H4 (cell line): ENCODE measurements at places on chromosomes 11 and 22.

GRCh38 chr11:17646451-17647145 is 72.8 kb upstream of the MYOD1 start:
- peak; percentile 2 for DNase-seq

- DNase-seq: no peak
These were observed 3.8 kb upstream of the SCGB1D1 start for GRCh38 chr11:62186195-62186594.

DNA sequence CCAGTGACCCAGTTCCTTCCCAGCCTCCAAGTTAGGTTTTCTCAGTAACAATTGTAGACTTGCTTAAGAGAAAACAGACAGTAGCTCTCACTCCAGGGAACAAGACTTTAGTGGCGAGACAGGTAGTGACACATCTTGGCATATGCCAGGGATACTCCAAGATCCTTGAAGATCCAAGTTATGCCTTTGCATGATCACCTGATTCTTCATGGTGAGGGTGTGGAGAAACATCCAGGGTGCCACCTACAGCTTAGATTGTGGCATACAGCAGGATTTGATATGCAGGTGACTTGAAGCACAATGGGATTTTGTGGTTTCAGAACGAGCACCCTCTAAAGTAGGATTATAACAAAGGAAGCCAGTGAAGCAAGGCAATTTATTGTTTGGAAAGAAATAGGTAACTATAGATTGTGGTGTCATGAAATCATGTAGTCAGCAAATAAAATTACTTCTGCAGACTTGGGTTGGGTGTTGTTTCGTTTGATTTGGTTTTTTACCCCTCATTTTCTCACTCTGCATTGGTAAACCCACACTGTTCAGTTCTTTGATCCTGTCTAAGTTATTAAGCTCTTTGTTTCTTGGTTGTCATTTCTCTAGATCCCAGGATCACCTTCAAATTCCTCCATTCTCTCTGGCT is 9.2 kb downstream of the POU2AF3 start:
- no peak for DNase-seq

- no peak for DNase-seq
These were observed 11.5 kb downstream of the NPTXR start for GRCh38 chr22:38832005-38832978.

DNA sequence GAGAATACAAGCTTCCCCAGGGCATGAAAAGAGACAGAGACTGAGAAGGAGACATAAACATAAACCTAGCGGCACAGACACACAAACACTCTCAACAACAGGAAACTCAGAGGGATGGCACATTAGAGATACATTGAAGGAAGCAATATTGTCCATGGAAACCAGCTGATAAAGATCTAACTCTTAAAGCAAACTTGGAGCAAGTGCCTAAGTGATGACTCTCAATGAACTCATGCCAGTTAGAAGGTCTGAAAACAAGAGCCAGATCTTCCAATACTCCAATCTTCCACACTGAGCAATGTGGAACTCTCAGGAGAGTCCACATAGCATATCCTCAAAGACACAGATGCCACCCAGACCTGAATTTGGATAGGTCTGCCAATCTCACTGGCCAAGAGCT is 168.8 kb upstream of the ISX start:
- no peak for DNase-seq

GRCh38 chr11:115153731-115154354 is 350.4 kb downstream of the CADM1 start:
- no peak for DNase-seq

DNA sequence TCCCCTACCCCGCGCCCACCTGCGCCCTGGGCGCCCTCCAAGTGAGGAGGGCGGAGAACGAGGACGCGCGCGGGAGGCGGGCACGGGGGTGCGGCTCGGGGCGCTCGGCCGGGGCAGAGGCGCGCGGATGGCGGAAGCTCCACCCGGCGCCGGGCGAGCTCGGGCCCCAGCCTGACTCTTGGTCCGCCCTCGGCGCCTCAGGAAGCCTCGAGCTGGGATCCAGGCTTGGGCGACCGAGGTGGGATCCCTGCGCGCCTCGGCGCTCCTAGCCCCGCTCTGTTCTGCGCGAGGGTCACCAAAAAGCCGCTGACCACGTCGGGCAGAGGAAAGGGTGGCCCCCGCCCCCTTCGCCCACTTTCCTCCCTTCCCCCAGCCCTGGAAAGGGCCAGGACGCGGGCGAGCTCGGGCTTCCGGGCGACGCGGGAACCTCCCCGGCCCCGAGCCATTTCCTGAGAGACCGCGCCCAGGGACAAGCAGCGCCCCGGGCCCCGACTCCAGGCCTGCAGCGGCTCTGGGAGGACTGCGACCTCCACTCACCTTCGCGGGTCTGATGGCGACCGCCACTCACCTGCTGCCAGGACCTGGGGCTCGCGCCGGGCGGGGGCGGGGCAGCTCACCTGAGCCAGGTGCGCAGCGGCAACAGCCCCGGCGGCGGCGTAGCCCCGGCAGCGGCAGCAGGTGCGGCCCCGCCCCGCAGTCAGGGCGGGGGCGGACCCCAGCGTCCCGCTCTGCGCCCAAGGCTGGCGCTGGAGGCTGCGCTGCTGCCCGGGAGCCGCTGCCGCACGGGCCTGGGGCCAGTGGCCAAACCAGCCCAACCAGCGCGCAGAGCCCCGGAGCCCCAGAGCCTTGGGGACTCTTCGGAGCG is 2.2 kb upstream of the SIGIRR start:
- DNase-seq: no peak

DNA sequence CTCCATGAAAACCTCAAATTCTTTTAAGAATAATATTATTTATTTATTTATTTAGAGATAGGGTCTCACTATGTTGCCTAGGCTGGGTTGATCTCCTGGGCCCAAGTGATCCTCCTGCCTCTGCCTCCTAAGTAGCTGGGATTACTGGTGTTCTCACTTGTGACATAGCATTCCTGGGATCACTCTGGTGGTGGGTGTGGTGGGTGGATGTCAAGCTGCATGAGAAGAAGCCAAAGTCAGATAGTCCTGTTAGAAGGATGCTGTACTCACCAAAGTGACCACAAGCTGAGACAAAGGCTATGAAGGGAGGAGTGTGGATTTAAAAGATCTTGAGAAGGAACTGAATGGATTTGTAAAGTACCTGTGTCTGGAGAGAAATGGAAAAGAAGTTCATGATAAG is 87.9 kb upstream of the SPON1 start:
- DNase-seq: no peak

DNA sequence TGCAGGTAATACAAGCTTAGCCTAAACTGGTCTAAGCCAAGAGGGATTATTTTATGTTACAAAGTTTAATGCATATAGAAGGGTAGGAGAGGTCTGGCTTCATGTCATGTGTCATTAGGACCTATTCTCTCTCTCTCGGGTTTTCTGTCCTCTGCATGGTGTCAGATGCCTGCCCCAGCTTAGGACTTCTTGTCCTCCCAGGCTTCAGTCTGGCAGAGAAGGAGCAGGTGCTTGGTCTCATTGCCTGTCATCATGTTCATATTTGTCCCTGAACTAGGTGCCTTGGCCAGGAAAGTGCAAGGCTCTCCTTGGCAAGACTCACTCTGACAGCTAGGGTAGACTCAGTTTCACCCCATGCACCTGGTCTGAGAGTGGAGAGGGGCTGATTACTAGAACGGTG is 126.3 kb downstream of the ADAMTS15 start:
- DNase-seq: no peak

DNA sequence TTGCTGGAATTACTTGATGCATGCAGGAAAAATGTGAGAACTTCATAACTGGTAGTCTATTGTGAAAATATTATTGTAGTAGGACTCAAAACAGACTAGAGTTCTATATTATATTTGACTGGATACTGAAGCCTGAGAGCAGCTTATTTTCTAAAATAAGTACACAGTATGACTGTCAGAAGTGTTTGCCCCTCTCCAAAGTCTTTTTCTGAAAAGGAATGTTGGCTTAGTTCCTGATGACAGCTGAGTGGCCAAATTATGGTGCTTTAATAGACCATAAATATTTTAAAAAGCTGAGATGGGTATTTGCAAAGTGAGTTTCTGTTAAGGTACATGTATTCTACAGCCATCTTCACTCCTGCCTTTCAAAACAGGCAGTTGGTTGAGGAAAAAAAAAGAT is 13.1 kb downstream of the ZBED5 start:
- DNase-seq: no peak

DNA sequence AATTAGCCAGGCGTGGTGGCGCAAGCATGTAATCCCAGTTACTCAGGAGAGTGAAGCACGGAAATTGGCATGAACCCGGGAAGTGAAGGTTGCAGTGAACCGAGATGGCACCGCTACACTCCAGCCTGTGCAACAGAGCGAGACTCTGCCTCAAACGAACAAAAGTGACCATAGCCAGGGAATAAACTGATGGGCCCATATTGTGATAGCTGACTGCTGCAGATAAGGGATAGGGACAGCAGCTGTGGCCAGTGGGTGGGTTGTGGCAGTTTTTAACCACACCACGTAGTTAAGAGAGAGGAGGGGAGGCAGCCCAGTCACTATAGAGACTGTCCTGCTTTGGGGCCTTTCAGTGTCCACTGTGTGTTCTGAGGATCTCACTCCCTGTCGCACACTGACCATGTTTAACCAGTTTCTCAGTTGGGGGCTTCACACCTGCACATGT is 58.9 kb downstream of the PISD start:
- DNase-seq: no peak

GRCh38 chr11:7672276-7672959 is 882 bp downstream of the CYB5R2 start:
- DNase-seq: no peak

- no peak for DNase-seq
These were observed 16.0 kb downstream of the TBX1 start for GRCh38 chr22:19776433-19777031.

DNA sequence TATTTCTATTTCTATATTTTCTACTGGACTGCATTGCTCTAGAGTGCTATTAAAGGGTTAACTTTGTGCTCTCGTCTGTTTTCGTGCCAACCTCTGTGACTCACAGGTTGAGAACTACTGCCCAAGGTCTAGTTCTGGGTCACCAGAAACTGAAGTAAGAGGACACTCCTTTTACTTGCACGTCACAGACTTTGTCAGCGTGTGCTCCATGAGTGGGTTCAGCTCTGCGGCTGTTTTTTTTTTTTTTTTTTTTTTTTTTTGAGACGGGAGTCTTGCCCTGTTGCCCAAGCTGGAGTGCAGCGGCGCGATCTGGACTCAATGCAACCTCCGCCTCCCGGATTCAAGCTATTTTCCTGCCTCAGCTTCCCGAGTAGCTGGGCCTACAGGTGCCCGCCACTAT is 49.8 kb downstream of the CLMP start:
- peak; percentile 83 for DNase-seq

- peak; percentile 74 for DNase-seq
These were observed 26.5 kb upstream of the UBASH3B start for GRCh38 chr11:122628810-122629555.

- DNase-seq: no peak
These were observed 43.2 kb downstream of the PANX1 start for GRCh38 chr11:94171693-94172440.
